ENCODE measurements at places on chromosomes 6 and 20.
A peak's percentile ranks its signal among the peaks of the same experiment; 100 is the strongest.

DNA sequence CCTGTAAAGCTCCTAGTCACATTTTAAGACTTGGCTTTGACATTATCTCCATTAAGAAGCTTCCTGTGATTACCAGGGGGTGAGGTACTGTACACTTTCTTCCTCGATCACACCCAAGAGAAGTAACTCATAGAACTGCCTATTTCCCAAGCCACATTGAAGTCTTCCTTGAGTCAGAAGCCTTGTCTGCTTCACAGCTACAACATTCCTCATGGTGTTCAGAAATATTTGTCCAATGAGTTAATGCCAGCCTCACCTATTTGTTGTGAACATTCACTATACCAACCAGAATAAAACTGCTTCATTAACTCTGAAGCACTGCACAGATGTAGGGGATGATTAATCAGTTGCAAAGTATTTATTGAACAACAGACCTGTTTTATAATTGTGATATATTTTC, 622.3 kb downstream of the PTPRT start:
- no peak for DNase-seq

GRCh38 chr20:51183451-51183850, 160.5 kb upstream of the KCNG1 start:
- no peak for DNase-seq

DNA sequence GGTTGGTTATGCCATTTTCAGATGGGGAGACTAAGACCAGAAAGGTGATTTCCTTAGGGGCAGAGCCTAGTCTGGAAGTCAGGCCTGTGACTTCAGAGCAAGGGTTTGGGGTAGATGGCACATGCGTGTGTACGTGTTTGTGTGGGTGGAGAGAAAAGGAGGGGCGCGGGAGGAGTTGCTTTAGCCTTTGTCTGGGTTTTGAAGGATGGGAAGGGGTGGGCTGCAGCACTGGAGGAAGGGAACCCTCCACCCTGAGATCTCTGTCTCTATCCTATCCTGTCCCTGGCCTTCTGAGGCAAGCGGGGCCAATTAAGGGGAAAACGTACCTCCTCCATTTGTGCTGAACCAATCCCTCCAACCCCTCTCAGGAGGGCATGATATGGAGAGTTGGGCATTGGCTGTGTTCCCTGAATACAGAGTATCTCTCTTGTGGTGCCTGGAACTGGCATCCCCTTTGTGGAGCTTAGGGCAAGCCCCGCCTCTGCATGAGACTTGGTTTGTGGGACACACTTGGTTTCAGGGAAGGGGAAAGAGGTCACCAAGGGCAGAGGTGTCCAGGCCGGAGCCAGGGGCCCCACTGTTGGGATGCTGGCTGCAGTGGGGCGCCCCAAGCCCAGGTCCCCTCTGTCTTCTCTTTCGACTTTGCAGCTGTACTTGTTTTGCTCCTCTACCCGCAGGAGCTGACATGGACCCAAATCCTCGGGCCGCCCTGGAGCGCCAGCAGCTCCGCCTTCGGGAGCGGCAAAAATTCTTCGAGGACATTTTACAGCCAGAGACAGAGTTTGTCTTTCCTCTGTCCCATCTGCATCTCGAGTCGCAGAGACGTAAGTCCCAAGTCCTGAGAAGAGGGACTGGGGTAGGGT, at the start of gene DBNDD2:
TSS of gene DBNDD2 (plus strand) at position 507 of the 863 bp plus-strand sequence. CDS start at position 686, 179 bp downstream.
- no peak for DNase-seq

DNA sequence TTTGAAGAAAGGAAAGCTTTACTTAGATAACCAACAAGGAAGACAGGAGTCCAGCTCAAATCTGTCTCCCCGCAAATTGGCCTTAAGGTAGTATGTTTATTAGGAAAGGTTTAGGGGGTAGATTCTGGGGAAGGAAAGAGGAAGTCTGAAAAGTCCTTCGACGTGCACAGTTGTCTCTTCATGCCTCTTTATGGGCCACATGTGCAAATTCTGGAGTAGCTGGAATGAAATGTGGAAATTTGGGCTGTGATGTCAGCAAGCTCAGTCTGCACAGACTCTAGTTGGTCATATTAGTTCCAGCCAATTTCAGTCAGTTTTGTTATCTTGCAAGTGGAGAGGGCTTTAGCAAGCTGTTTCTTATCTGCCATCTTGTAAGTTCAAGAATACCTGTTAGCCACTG, 50.1 kb downstream of the NUP153 start:
- no peak for DNase-seq

DNA sequence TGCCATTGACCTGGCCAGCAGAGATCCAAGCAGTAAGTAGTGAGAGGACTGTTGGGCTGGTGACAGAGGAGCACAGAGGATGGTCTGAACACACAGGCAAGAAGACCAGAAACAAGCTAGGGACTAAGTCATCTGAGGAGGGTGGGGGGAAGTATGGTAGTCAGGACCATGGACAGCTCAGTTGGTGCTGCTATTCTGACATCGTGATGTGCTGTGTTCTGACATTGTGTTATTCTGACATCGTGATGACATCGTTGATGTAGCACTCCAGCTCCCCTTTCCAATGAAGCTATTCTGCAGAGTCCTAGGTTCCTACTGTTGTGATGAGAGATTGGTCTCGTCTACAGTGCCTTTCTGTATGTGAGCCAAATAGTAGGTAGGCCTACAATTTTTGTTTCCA, 28.7 kb downstream of the CFAP206 start:
- peak; percentile 30 for DNase-seq

GRCh38 chr6:25868436-25869183, 5.4 kb downstream of the SLC17A3 start:
- DNase-seq, result no peak

DNA sequence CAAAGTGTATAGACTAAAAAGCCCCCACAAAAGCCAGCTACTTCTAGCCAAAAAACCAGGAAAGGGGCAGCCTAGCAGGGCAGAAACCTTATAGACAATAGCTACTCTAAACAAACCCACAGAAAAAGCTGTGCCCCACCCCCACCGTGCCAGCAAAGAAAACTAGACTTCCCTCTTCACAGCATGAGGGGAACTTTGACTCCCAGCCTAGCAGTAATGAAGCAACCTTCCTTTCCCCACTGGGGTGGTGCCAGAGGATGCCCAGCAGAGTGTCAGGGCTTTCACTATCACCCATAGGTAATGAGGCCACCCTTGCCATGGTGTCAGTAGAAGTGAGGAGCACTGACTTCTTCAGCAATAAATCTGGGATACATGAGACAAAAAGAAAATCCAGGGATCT, 99.0 kb upstream of the LGSN start:
- peak; percentile 20 for DNase-seq

DNA sequence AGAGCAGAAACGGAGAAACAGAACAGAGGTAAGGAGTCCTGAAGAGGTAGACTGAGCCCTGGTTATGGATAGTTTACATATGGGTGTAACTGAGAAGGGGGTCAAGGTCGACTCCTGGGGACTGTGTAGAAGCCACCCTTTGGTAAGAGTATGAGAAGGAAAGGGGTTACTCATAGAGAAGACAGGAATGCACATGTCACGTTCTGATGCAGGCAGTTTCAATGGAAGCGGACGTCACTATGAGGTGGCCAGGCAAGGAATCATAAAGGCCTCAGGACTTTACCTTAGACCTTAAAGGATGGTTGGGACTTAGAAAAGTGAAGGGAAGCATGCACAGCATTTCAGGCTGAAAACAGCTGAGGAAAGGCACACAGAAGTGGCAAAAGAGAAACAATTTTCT, 25.1 kb downstream of the RGS17 start:
- no peak for DNase-seq

DNA sequence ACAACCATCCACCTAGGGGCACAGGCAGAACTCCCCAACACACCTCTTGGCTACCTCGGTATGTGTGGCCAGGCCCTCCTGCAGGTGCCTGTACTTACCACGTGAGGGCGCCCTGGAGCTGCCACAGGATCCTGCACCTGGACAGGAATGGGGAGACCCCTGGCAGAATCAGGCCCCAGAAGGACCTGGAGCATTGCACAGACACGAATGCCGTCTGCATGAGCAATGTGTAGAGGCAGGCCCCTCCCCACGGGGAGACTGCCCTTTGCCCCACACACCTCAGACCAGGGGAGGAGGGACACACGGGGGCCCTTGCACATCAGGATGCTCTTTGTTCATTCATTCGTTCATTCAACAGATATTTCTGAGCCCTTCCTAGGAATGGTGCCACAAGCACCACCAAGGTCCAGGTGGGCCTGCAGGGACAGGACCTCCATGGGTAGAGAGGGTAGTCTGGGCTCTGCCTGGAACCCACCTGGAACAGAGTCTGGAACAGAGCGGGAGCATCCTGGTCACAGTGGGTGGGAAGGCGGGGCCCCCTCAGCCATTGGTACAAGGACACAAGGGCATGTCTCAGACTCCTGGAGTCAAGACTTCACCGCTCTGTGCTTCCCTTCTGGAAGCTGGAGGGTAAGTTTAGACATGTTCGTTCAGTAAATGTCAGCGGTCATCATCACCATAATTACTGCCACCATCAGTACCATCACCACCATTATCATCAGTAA, 32.3 kb downstream of the YTHDF1 start:
- DNase-seq, result peak; percentile 42

DNA sequence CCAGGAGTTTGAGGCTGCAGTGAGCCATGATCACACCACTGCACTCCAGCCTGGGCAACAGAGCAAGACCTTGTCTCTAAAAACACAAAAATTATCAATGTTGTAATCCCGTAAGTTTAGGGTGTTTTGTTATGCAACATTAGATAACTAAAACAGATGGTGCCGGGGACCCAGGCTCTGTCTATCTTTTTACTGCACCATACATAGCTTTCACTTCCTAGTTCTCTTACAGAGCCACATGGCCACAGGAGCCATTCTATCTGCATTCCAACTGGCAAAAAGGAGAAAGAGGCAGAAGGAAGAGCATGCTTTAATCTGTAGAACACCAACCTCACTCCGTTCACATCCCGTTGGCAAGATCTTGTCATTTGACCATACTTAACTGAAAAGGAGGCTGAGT, 5.4 kb upstream of the TCF15 start:
- no peak for DNase-seq

DNA sequence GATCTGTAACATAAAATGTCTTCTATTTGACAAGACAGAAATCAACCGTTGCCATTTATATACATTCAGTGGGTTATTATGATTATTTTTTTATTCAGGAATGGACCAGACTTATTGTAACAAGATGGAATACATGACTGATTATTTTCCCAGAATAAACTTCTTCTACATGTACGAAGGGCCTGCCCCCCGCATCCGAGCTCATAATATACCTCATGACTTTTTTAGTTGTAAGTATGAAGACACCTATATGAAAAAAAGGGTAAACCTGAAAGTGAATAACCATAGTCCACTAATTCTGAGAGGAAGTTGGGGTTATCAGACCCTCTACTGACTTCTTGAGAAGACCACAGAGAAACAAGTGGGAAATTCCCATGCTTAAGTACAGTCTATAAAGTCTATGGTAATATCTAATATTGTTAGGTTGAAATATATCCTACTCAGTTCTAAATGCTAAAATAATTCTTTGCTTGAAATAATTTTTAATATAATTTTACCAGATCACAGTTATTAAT, 15.9 kb downstream of the OR2A4 start:
- no peak for DNase-seq

DNA sequence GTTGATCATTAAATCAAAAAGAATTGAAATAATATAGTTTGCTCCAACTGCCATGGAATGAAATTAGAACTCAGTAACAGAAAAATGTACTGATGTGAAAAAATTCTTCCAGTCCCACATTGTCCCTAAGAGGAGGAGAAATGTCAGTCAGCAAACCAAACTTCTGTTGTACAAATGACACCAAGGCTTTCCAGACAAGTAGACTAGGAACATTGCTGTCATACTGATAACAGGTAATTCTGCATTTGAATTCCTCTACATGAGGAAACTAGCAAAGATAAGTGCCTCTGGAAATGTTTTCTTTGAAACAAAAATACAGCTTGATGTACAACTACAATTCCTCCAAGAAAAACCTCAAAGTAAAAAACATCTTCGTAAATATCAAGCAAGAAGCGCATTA, 90.2 kb downstream of the HIVEP1 start:
- no peak for DNase-seq

Data from body of pancreas (tissue), 4 donors.